ENCODE measurements at places on chromosomes 12 and 14.

- DNase-seq, result no peak
These were observed 154.2 kb upstream of the MYL2 start for GRCh38 chr12:111074559-111074958.

DNA sequence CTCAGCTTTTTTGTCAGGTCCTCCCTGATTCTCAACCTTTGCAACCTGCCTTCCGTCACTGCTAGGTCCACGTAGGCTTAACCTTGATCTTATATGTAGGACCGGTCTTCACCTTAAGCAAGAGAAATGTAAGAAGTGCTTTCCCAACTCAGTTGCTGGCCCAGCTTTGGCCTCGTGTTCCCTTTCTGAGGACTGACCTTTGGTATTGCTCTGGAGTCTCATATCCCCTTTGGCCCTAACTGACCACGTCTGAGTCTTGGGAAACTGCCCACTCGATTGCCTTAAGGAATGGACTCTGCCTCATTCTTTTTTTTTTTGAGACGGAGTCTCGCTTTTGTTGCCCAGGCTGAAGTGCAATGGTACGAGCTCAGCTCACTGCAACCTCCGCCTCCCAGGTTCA, 8.0 kb downstream of the ACOT6 start:
- no peak for DNase-seq

- DNase-seq, result no peak
These were observed 61.1 kb upstream of the DAAM1 start for GRCh38 chr14:59127437-59127732.

GRCh38 chr12:103583008-103583407, 4.1 kb upstream of the STAB2 start:
- no peak for DNase-seq

- no peak for DNase-seq
These were observed 1.1 kb downstream of the ARID2 start for GRCh38 chr12:45730348-45731189.

GRCh38 chr12:126185025-126185424, 1119.8 kb downstream of the AACS start:
- no peak for DNase-seq

- DNase-seq, result no peak
These were observed 41.8 kb downstream of the R3HDM2 start for GRCh38 chr12:57389033-57389432.

- DNase-seq, result no peak
These were observed 31.8 kb upstream of the DNM1L start for GRCh38 chr12:32647275-32647674.

DNA sequence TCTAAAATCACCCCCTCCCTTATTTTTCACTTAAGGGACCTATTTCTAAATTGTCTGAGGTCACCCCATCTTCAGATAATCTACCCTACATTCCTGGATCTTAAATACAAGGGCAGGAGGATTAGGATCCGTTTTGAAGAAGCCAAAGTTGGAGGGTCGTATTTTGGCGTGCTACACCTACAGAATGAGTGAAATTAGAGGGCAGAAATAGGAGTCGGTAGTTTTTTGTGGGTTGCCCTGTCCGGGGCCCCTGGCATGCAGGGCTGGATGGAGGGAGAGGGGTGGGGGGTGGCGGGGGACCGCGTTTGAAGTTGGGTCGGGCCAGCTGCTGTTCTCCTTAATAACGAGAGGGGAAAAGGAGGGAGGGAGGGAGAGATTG, 300 bp upstream of the CCND2 start:
- DNase-seq, result no peak

DNA sequence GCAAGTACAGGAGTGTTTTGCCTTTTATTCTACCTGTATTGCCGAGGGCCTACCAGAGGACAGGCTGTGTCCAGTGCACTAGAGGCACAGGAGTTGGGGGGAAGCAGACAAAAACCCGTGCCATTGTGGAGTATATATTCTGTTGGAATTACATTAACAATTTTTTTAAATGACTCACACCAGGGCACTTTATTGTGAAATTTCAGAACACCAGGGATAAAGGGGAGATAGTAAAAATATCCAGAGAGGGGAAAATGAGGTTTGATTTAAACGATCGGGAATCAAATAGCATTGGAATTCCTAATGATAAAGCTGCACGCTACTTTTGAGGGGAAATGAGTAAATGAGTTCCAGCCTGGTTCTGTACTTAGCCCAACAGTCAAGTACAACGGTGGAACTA, 123.2 kb downstream of the PELI2 start:
- no peak for DNase-seq

GRCh38 chr12:90292183-90292582, 583.5 kb upstream of the ATP2B1 start:
- DNase-seq, result no peak

DNA sequence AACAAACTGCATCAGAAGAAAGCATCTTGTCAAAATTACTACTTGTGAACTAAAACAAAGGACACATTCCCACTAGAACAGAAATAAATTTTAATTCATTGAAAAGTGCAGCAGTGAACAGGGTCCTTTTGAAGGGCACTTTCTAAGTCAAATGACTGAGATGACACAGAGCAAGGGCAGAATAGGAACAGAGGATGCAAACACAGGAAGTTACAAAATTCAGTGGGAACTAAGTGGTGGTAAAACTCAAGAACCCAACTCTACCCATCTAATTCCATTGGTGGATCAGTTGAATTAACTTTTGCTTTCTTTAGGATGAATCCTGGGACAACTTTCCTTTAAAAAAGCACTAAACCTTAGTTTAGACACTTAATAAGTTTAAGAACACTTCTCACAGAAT, 45.8 kb downstream of the GNS start:
- no peak for DNase-seq

DNA sequence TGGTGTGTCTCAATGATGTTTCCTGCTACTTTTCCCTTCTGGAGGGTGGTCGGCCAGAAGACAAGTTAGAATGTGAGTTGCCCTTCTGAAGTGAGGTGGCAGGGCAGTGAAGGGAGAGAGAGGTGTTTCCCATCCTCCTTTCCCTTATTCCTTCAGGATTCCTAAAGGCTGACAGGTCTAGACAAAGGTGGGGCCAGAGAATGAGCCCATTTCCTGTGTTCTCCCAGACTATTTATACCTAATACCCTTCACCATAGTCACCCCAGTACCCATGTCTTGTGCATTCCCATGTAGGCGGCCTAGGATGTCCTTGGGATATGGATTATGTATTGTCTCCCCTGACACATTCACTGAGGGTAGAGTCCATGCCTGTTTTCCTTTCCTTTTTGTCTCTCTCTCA, 7.0 kb downstream of the DGKA start:
- DNase-seq, result no peak

DNA sequence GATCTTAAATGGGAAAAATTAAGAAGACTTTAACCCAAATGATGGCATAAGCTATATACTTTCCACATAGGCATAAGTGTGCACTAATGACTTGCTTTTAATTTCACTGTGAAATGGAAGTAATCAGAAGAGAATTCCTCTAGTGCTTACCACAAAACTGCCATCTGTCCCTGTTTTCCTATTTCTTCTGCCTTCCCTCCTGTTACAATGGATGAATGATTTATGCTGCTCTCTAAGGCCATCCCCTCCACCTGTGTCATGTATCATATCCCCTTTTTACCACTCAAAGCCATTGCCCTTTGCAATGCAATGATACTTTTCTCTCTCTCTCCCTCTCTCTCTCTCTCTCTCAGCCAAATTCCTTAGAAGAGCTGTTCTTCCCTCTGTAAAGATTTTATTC, 109.1 kb downstream of the C12orf50 start:
- DNase-seq, result no peak

DNA sequence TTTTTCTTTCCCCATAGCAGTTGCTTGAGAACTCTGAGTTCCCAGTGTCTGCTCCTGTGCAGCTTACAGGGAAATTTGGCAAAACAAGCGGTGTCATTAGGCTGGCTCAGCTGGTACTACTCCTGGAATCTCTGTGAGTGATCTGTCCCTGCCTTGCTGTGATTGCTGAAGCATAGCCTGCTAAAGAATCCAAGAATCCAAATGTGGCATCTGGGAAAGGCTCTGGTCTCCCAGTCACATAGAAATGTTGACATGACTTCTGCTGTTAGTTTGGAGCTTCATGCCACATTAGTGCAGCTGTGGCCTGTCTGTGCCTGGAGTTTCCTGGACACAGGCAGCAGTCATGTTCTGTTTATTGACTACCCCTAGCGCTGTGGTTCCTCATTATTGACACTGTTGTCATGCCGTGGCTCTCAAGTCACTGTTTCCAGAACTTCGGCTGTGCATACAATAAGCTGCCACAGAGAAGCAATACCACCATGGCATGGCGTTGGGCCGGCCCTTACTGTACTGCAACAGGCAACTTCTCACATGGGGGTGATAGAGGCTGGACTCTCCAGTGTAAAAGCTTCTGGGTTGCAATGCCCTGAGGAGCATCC, 166.8 kb downstream of the MYRFL start:
- DNase-seq, result no peak

DNA sequence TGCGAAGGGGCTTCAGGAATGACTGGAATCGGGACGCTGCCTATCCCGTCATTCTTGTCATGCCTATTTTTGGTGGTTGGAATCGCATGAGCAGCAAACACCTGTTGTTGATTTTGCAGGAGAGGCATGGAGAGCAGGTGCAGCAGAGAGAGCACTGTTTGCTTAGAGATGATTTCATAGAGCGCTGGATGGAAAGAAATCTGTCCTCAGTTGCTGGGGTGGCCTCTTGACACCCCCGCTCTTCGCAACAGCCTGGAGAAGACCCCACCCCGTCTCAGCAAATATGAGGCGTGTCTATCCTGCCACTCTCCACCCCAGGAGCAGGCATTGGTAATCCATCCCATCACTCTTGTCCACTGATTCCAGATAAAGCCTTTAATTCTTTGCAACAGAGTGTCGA, 19.3 kb upstream of the NCOR2 start:
- no peak for DNase-seq

DNA sequence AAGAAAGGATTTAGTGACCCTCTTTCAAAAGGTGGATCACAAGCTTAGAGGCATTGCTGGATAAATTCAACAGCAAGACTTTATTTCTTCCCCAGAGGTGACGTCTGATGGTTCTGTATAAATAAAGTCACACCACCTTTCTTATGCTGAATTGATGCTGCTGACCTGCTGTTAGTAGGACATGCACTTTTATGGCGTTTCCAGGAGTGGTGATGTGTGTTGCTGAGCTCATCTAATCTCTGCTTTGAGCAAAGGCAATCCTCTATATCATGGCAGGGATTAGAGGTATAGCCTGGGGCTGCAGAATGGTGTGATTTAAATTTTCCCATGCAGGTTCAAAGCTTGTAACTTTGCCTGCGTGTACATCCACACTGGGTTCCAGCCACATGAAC, 94.9 kb downstream of the ETV6 start:
- DNase-seq, result no peak

DNA sequence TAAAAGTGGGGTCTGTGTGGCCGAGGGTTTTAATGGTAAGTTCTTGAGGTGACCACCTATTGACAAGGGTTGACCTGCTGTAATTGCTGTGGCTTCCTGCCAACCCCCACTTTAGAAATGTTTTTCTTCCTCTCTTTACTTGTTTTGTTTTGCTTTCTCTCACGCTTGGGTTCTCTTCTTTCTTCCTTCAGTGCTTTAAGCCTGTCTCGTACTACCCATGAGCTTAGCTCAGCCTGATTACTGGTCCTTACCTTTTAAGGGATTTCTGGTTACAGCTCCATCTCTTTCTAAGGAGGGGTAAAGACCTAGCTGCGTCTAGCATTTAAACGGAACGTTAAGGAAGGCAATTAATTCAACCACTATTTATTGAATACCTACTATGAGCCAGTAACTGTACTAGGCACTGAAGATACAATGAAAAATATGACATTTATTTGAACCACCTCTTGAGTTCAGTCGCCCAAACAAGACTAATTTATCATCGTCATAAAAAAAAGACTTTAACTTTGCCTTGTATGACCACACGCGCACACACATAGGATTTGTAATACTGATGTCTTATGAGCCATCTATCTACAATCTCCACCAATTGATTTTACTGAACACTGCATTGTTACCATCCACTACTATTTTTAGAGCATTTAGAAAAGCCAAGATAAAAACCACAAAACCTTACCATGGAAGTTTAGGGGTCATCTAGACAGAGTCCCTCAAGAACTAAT, 888 bp upstream of the PPP1R12A start:
- peak; percentile 35 for DNase-seq

DNA sequence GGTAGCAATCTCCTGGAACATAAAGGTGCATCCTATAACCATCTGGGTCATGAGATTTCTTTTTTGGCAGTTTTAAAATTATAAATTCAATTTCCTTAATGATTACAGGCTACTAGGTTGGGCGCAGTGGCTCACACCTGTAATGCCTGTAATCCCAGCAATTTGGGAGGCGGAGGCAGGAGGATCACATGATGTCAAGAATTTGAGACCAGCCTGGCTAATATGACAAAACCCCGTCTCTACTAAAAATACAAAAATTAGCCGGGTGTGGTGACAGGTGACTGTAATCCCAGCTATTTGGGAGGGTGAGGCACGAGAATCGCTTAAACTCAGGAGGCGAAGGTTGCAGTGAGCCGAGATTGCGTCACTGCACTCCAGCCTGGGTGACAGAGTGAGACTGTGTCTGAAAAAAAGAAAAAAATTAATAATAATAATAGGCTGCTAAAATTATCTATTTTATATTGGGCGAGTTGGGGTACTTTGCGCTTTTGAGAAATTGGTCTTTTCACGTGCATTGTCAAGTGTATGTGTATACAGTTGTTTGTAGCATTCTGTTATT, 17.2 kb upstream of the ARF6 start:
- DNase-seq, result no peak

- DNase-seq, result no peak
These were observed 93.3 kb downstream of the RIMBP2 start for GRCh38 chr12:130622803-130623202.

DNA sequence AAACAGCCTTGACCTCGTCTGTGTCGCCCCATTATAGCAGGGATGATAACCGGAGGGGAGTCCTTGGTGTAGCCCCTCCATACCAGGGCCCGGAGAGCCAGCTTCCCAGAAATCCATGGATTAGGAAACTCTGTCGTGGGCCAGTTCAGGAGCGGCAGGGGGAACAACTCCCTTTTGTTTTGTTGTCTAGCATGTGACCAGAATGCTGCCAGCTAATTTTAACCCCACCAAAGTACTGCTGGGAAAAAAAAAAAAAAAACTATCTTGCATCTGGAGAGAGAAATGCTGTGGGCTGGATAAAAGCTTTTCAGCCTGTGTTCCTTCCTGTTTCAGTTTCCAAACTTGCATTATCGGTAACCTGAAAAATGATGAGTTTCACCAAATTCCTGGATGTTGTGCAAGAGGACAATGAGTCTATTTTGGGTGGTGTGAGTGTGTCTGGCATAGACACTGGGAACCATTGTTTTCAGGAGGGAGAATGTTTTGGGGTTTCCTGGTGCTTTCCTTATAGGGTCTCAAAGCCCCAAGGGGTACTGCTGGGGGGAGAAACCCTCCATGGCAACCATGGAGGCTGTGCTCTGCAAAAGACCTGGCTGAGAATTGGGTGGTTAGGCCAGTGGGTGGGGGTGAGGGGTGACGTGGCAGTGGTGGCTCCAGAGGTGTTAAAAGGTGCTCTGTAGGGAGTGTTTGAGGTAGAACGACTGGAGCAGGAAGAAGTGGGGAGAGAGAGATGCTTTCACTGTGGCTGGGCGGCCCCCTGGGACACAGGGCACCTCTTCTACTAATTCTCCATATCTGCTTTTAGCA, 14.9 kb upstream of the IRF2BPL start:
- no peak for DNase-seq

Measured in GM12864 (cell line).